Muscle of leg (tissue), 16 donors: ENCODE measurements at places on chromosomes 16 and 17.

DNA sequence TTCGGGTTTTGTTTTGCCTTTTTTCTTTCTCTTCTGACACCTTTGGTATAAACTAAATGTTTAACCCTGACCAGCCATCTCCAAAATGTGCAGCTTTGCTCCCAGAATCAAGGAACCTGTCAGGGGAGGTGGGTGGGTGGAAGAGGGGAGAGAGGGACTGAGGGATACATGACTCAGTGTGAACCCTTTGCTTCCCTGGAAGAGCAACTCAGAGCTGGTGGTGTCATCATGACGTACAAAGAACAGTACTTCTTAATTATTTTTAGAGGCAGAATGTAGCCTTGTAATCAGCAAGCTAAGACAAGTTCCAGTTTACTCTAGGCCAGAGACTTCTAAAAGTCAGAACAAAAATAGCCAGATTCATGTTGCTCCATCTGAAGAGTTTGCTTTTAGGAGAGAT is 119.6 kb upstream of the HAS3 start:
- H3K36me3 ChIP-seq: peaks cover 3% of the 10 kb centered on the region
- H3K27me3 ChIP-seq: no peaks in the 10 kb centered on the region

DNA sequence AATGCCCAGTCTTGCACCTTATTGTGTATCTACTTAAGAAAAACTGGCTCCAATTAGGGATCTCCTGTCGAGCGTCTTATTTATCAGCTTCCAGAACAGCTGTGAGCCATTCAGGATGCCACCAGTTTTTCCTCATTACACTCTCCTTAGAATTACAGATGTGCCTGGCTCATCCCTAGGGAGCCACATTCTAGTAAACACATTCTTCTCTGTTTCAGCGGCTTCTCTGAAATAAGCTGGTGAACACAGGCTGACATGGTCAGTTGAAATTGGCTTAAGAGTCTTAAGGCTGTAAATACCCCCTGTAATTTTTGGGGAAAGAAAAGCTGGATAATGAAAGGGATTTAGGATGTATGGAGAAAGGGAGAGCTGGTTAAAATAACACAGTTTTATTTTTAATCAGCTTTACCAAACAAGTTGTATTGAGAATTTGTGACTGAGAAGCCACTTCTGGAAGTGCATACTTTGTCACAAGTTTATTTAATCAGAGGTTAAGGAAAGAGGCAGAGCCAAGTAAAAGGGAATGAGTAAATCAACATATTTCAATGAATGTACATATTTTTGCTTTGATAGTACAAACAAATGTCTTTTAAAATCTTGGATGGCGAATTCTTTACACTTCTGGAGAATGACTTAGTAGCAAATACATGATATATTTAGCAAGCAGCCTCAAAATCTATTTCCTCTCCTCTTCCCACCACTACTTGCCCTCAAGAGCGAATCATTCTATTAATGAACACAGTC is 562.0 kb upstream of the GOT2 start:
- no peak overlapping the region for H3K4me3 ChIP-seq
- H3K4me1 ChIP-seq: no peaks in the 10 kb centered on the region

- H3K27ac ChIP-seq: peak overlapping the region; percentile 2
- no peak overlapping the region for H3K4me3 ChIP-seq
- peaks cover 54% of the 10 kb centered on the region for H3K4me1 ChIP-seq
Measured at GRCh38 chr16:69834807-69835466, 72.8 kb downstream of the WWP2 start.

GRCh38 chr17:32958418-32958817 is 30.5 kb downstream of the TMEM98 start:
- H3K27me3 ChIP-seq: peaks cover 2% of the 10 kb centered on the region
- H3K4me3 ChIP-seq: no peak overlapping the region
- H3K27ac ChIP-seq: no peak overlapping the region
- peak; percentile 37 for DNase-seq

- H3K4me3 ChIP-seq: no peak overlapping the region
- DNase-seq: no peak
- no peaks in the 10 kb centered on the region for H3K4me1 ChIP-seq
- no peaks in the 10 kb centered on the region for H3K27me3 ChIP-seq
- H3K27ac ChIP-seq: no peak overlapping the region
Measured at GRCh38 chr17:70187383-70187782, 18.1 kb downstream of the KCNJ2 start.

DNA sequence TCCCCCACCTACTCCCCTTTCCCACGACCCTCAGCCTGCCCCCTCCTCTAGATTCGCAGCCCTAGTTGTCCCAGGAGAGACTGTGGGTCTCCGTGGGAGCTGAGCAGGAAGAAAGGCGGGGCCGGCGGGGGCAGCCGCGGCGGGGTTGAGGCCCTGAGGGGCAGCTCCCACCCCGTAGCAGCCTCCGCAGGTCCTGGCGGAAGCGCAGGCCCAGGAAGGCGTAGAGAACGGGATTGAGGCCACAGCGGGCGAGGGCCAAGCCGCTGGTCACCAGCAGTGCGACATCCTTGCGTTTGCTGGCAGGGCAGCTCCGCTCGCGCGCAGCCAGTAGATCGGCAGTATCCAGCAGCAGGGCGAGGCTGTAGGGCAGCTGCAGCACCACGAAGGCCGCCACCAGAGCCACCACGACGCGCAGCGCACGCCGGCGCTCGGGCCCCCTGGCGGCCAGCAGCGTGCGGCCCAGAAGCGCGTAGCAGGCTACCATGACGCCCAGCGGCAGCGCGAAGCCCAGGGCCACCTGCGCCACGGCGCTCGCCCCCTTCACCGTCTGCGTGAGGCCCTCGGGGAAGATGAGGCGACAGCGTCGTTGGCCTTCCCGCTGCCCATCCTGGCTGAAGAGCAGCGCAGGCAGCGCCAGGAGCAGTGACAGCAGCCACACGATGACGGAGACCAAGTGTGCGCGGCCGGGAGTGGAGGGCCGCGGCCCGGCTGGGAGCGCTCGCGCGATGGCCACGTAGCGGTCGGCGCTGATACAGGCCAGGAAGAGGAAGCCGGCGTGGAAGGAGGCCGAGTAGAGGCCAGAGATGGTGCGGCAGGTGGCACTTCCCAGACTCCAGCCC is 1.9 kb downstream of the CCR10 start:
- peak overlapping the region; percentile 34 for H3K4me3 ChIP-seq
- DNase-seq: peak; percentile 89
- peak overlapping the region; percentile 98 for H3K27ac ChIP-seq
- H3K27me3 ChIP-seq: peaks cover 39% of the 10 kb centered on the region

- H3K27ac ChIP-seq: peak overlapping the region; percentile 84
- H3K4me3 ChIP-seq: no peak overlapping the region
- DNase-seq: no peak
- H3K27me3 ChIP-seq: no peaks in the 10 kb centered on the region
- H3K36me3 ChIP-seq: no peaks in the 10 kb centered on the region
- peaks cover 8% of the 10 kb centered on the region for H3K4me1 ChIP-seq
Measured at GRCh38 chr17:58630883-58631522, 60.8 kb downstream of the TEX14 start.

- DNase-seq: no peak
- no peak overlapping the region for H3K4me3 ChIP-seq
- H3K36me3 ChIP-seq: peaks cover 4% of the 10 kb centered on the region
- no peaks in the 10 kb centered on the region for H3K4me1 ChIP-seq
Measured at GRCh38 chr16:53678155-53678554, 25.5 kb downstream of the RPGRIP1L start.

DNA sequence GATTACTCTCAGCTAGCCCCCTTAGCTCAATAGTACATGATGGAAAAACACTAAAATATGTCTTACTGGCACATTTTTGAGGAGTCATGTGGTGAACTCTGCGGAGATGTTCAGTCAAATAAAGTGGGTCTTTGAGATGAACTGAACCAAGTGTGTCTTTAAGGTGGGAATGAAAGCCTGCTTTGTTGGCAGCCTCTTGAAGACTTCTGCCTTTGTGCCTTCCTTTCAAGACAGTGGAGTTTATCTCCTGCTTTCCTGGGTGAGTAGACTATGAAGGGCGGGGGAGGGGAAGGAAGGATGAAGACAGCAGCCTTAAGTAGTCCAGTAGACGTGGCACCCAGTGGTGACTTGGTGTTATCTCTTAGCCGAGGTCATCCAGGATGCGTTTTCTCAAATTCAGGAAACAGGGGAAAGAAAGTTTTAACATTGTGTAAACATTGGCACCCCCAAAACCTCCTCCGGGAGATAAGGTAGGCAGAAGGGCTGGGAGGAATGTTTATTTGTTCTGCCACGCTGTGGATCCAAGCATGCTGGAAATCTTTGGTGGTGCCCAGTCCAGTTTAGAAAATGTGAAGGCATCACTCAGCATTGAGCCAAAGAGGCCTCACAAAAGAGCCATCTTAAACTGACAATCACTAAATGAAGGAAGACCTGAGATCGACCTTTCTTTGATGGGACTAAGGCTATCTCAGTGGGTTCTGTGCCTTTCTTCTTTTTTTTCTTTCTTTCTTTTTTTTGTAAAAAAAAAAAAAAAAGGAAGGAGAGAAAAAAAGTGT is 220.6 kb downstream of the FTO start:
- no peaks in the 10 kb centered on the region for H3K27me3 ChIP-seq
- no peaks in the 10 kb centered on the region for H3K36me3 ChIP-seq
- no peaks in the 10 kb centered on the region for H3K4me1 ChIP-seq
- no peak overlapping the region for H3K27ac ChIP-seq
- DNase-seq: no peak

DNA sequence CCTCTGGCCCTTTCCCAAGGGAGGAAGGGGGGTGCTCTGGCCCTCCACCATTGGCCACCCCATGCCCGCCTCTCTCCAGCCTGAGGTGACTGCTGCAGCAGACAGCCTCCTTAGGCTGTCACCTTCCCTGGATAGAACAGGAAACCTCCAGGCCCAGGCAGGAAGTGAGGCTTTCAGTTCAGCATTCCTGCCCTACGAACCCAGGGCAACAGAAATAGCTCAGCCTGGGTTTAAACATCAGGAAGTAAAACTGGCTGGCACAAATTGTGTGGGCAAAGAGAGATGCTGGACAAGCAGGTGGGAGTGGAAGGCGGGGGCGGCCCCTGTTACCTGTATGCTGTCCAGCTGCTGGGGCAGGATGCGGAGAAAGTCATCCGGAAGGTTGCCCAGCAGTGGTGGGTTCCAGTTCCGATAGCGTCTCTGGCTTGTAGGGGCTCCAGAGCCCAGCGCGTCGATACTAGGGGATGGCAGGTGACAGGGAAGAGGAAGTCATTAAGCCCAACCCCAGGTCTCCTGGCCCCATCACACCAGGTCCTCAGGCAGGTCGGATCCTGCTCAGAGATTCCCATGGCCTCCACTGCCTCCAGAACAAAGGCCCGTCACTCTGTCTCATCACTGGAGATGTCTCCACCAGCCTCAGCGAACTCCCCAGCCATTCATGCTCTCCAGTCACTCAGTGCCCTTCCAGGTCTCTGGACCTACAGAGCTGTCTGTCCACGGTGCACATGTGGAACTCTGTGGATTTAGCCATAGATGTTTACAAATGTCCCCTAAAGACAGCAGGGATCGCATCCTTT is 23.6 kb upstream of the MRPS23 start:
- H3K27me3 ChIP-seq: no peaks in the 10 kb centered on the region
- H3K36me3 ChIP-seq: peaks cover 65% of the 10 kb centered on the region
- H3K4me3 ChIP-seq: no peak overlapping the region
- H3K27ac ChIP-seq: peak overlapping the region; percentile 99
- peaks cover 87% of the 10 kb centered on the region for H3K4me1 ChIP-seq

DNA sequence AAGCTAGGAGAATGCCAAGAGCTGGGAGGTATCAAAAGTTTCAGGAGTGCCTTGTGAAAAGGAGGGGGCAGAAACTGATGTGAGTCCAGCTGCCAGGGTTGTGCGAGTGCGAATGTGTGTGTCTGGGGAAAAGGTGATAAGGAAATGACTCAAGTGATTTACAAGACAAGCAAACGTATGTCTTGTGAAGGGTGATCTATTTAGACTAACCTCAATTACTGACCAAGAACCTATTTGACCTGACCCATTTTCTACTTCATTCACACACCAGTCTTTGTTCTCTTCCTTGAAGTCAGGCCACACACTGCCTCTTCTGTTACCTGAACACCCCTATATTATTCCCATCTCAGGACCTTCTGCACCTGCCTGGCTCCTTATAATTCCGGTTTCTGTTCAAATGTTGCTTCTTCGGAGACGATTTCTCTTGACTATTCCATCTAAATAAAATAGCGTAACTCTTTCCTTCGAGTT is 1.0 kb downstream of the GDE1 start:
- DNase-seq: peak; percentile 21
- H3K27ac ChIP-seq: peak overlapping the region; percentile 77
- H3K27me3 ChIP-seq: no peaks in the 10 kb centered on the region
- peaks cover 20% of the 10 kb centered on the region for H3K4me1 ChIP-seq
- H3K4me3 ChIP-seq: peak overlapping the region; percentile 70

GRCh38 chr16:58885528-58886170 is 151.5 kb upstream of the GOT2 start:
- no peak overlapping the region for H3K27ac ChIP-seq
- no peak for DNase-seq
- H3K4me1 ChIP-seq: no peaks in the 10 kb centered on the region
- H3K36me3 ChIP-seq: no peaks in the 10 kb centered on the region
- H3K27me3 ChIP-seq: no peaks in the 10 kb centered on the region

DNA sequence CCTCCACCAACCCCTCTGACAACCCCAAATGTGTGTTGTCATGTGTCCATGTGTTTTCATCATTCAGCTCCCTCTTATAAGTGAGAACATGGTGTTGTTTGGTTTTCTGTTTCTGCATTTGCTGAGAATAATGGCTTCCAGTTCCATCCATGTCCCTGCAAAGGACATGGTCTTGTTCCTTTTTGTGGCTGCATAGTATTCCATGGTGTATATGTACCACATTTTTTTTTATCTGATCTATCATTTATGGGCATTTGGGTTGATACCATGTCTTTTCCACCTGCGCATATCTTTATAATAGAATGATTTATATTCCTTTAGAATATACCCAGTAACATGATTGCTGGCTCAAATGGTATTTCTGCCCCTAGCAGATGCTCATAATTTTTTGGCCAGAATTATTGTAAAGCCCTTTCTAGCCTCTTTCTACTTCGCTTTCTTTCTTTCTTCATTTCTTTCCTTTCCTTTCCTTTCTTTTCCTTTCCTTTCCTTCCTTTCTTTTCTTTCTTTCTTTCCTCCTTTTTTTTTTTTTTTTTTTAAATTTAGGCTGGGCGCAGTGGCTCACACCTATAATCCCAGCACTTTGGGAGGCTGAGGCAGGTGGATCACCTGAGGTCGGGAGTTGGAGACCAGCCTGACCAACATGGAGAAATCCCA is 12.7 kb downstream of the REXO5 start:
- no peak for DNase-seq
- H3K27ac ChIP-seq: no peak overlapping the region
- no peaks in the 10 kb centered on the region for H3K4me1 ChIP-seq
- no peak overlapping the region for H3K4me3 ChIP-seq
- peaks cover 18% of the 10 kb centered on the region for H3K36me3 ChIP-seq

DNA sequence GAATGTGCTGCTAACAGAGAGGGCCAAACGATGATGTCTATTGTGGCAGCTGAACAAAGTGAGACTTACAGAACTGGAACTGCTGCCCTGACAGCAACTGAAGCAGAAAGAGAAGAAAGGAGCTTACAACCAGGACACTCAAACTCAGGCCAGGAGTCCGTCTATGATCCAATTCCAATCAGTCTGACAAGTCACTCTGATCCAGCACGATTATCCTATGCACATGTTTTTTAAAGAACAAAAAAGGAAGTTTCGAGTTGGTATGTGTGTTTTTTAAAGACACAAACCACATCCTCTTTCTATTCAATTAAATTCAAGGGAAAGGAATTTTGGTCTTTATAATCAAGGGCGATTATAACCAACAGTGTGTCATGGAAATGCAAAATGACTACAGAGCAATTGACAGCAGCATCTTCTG is 42.4 kb upstream of the MTMR4 start:
- peak; percentile 65 for DNase-seq
- H3K27me3 ChIP-seq: no peaks in the 10 kb centered on the region
- peaks cover 20% of the 10 kb centered on the region for H3K4me1 ChIP-seq
- no peaks in the 10 kb centered on the region for H3K36me3 ChIP-seq
- no peak overlapping the region for H3K27ac ChIP-seq
- no peak overlapping the region for H3K4me3 ChIP-seq
